Fibroblast of skin of right biceps (primary cell): ENCODE measurements at places on chromosomes 3 and 15.
A peak's percentile ranks its signal among the peaks of the same experiment; 100 is the strongest.

GRCh38 chr15:90911302-90911623 lies 8.2 kb downstream of the MAN2A2 start:
- no peak for DNase-seq

DNA sequence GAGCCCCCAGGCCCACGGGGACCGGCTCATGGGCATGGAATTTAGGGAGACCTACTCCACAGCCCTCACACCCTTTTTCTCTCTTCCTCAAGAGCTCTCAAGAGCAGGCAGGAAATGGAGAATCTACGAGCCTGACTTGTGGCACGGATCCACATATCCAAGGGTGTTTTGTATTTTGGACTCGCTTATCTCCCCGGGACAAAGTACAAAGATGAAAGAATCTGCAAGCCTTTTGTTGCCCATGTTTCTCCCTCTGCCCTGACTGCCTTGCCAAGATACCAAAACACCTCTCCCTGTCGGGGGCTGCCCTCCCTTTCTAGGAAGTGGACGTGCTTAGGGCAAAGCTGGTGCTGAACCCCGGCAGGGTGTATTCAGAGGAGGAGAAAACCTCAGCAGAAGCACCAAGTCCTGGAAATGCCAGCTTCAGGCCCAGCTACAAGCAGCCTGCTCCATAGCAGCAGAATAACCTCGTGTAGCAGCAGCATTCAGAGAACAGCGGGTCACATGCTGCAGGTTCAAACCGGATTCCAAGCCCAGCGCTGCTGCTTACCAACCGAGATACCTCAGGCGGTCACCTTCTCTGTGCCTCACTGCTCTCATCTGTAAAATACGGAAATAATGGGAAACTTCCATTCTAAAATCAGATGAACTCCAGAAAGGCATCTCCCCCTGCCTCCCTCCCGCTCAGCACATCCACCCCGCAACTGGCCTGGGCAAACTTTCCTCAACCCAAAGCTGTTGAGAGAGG lies 35.2 kb downstream of the DNASE1L3 start:
- peak; percentile 47 for DNase-seq

DNA sequence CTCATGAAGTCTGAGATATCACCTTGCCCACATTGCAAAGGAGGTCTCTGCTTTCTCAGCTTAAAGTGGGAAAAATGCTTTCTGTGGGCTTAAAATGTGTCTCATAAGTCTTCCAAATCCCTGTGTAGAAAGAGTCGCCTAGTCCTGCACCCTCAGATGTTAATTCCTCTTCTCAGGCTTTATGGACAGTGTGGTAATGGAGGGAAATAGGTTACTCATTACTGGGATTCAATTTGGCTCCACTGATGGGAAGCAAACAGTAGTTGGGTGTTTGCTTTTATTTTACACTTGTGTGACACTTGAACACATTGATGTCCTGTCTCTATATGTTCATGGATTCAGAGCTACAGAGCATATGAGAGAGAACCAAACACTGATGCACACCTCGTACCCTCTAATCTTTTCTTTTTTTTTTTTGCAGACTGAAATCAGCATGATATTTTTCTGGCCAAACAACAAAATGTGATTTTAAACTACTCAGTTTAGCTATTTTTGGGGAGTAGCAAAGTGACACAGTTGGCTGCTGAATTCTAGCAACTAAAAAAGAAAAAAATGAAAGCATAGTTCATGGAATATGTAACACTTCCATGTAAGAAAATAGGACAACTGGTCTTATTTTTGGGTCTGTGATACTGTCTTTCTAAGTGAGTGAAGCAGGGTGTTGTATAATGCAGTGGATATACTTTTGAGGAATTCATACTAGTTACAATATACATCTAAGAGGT lies 8.6 kb downstream of the PTPRG start:
- DNase-seq = no peak

DNA sequence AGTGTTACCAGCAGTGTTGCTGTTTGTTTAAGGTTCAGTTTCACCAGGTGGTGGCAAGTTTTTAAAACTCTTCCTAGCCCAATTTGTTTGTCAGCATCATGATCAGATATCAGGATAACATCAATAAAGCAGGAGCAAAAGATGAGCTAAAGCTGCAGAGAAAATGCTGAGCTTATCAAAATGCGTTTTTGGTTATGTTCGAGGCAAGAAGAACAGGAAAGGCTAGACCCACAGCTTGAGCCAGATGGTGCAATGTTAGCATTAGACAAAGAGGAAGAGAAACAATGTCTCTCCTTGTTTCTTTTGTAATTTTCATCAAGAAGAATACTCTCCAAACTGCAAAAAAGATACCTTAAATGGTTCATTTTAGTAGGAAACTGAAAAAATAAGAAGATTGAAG lies 66.2 kb downstream of the THRB start:
- no peak for DNase-seq

DNA sequence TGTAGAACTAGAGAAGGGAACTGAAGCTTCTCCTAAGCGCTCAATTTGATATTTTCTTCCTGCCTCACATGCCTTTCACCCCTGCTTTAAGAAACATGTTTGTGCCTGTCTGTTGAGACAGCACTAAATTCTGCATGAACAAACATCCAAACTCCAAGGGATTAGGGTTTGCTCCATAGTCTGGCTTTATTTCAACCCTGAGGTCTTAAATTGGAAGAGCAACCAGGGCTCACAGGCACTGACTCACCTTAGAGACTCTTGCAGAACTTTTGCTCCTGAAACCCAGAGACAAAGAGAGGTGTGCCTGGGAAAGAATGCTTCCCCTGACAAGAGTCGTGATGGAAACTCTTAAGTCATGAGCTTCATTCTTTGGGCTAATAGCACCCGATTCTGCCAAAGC lies 393.9 kb upstream of the MCTP2 start:
- no peak for DNase-seq

- no peak for DNase-seq
Measured at GRCh38 chr3:70981231-70981880, 602.2 kb downstream of the FOXP1 start.

DNA sequence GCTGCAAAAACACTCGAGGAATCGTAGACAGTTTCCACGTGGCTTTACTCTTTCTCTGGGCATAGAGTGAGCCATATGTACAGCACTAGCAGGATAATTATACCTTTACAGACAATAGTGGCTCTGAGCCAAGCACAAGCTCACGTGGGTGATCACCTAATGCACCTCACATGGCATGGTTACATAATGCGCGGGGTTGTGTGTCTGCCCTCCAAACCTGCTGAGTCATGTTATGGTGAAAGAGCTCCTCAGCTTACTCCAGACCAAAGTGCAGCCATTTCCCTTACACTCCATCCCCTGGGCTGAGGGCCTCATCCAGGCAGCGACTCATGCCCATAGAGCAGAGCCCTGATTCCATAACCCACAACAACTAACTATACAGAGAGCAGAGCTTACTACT lies 1458.4 kb upstream of the CADM2 start:
- DNase-seq = no peak
